ENCODE measurements at places on chromosomes 6 and 20.

DNA sequence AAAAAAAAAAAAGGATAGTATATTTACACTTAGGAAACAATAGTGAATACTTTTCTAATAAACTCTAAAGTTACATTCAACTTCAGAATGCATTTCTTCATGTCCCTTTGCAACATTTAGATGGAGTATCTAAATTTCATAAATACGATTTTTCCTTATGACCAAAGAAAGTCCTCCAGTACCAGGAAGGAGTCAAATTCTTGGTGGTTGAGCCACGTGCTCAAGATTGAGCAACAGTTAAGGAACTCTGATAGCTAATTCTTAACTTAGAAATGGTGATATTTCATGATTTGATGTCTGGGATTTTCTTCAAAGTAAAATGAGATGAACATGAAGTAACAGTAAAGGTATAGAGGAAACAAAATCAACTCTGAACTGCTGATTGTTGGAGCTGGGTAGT is 92.7 kb downstream of the SASH1 start:
- DNase-seq: no peak

- DNase-seq: no peak
Observed at GRCh38 chr6:87879132-87879861, 168.3 kb upstream of the SPACA1 start.

GRCh38 chr6:30719356-30719755 is 796 bp upstream of the TUBB start:
- DNase-seq: peak; percentile 37

DNA sequence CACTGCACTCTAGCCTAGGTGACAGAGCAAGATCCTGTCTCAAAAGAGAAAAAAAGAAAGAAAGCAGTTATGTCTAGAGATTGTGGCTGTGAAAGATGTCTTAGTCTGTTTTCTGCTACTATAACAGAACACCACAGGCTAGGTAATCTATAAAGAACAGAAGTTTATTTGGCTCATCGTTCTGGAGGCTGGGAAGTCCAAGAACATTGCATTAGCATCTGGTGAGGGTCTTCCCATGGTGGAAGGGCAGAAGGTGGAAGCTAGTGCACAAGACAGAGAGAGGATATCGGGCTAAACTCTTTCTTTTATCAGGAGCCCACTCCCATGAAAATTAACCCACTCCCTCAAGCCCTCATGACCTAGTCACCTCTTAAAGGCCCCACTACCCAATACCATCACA is 16.2 kb upstream of the RALY start:
- DNase-seq: no peak

- DNase-seq: no peak
Observed at GRCh38 chr20:48875233-48875913, 46.1 kb upstream of the ARFGEF2 start.

- DNase-seq: no peak
Observed at GRCh38 chr6:167140589-167141474, 16.9 kb downstream of the GPR31 start.

GRCh38 chr6:12163744-12164507 is 126.2 kb upstream of the EDN1 start:
- no peak for DNase-seq

DNA sequence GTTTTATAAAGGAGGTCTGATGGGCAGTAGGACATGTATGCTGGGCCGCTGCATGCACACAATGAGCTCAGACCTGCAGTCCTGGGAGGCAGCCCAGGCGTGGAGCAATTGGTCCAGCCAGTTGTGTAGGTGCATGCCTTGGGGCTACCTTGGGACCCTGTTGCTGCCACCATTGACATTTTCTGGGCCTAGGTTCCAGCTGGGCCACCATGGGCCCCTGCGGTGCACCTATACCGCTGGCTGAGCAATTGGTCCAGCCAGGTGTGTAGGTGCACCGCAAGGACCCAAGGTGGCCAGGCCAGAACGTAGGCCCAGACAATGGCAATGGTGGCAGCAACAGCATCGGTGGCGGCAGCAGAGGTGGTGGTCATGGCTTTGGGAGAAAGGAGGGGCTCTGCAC is 143.9 kb downstream of the PXDC1 start:
- DNase-seq: no peak

DNA sequence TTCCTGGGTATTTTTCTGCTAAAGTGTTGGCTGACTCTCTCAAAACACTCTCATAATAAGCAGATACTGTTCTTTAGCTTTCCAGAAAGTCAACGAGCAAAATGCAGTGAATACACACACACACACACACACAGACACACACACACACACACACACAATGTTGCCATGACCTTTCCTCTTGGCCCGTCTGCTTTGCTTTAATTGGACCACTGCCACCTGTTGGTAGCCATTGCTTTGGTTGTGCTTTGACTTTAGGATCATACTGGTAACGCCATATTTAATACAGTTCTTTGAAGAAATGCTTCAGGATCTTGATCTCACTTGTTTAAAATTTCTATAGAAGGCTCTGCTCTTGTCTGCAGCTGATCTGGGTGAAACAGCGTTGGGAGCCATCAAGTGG is 4.4 kb downstream of the FIG4 start:
- DNase-seq: no peak

GRCh38 chr20:15627501-15627903 is 945.7 kb downstream of the KIF16B start:
- DNase-seq: no peak

- DNase-seq: no peak
Observed at GRCh38 chr6:113363866-113364265, 493.3 kb upstream of the MARCKS start.

DNA sequence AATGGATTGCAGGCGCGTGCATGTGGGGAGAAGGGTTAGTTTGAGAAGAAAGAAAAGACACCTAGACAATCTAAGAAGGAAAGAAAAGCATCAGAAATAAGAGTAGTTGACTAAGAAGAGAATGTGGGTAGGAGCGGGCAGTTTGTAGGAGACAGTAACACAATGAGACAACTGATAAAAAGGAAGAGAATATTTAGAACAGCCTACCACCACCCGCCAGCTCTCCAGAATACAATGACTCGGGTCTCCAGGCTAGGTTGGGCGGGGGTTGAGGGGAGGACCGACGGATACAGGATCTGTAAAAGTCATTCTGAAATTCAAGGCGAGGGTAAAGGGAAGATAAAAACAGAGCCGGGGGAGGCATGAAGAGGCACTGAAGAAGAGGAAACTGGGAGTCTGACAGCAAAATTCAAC is 712 bp downstream of the ABHD16A start:
- peak; percentile 47 for DNase-seq

DNA sequence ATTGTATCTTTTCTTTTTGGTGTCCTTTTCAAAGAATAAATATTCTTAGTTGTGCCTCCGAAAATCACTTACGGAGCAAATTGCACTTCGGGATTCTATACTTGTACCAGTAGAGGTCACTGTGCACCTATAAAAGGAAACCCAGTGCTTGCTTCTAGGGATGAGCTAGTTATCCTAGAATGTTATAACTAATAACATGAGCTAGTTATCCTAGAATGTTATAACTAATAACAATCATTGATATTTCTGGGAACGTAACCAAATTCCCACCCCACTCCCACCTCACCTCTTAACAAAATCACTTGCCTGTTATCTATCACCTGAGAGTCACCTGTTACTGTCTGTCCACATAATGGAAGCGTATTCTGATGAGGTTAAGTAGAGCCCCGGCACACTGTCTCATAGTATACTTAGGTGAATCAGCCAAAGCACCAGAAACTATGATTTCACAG is 126.9 kb upstream of the TIAM2 start:
- DNase-seq: peak; percentile 46

DNA sequence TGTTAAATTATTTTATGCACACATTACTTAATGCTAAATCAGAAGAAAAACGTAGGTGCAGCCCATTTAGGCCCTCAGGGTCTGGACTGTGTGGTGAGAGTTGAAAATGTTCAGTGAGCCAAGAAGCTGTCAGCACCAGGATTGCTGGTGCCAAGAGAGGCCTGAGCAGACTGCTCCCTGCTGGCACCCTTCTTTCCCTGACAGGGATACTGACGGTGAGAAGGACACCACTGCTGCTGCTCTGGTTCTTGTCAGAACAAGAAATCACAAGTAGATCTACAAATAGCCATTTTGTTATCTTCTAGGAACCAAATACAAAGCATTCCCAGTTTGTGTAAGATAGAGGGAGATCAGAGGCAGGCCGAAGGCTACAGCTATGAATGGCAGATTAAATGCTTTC is 48.7 kb upstream of the CRISP1 start:
- DNase-seq: peak; percentile 22

- DNase-seq: peak; percentile 6
Observed at GRCh38 chr6:30169658-30170614, 6.6 kb downstream of the TRIM15 start.

GRCh38 chr20:22339091-22339881 is 245.1 kb downstream of the FOXA2 start:
- peak; percentile 69 for DNase-seq

GRCh38 chr6:81734500-81735150 is 17.9 kb downstream of the TENT5A start:
- no peak for DNase-seq

DNA sequence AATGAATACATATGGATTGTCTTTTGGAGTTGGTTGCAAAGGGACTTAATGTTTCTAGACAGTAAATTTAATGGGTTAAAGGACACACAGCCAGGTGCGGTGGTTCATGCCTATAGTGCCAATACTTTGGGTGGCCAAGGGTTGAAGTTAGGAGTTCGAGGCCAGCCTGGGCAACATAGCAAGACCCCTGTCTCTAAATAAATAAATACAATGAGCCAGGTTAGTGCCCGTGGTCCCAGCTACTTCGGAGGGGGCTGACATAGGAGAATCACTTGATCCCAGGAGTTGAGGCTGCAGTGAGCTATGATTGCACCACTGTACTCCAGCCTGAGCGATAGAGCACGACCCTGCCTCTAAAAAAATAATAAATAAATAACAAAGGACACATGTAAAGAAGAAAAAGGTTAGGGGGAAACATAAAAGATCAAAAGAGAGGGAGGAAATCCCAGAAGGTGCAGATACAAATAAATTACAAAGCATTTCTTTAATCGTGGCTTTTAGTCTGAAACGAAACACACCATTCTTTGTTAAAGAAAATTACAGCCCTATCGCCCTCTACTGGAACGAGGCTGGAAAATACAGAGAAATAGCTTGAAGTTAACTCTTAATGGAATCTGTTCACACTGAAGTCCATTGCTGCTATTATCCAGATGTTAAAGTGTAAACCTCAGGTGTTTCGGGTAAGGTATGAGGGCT is 42.6 kb upstream of the SCML4 start:
- DNase-seq: peak; percentile 6

DNA sequence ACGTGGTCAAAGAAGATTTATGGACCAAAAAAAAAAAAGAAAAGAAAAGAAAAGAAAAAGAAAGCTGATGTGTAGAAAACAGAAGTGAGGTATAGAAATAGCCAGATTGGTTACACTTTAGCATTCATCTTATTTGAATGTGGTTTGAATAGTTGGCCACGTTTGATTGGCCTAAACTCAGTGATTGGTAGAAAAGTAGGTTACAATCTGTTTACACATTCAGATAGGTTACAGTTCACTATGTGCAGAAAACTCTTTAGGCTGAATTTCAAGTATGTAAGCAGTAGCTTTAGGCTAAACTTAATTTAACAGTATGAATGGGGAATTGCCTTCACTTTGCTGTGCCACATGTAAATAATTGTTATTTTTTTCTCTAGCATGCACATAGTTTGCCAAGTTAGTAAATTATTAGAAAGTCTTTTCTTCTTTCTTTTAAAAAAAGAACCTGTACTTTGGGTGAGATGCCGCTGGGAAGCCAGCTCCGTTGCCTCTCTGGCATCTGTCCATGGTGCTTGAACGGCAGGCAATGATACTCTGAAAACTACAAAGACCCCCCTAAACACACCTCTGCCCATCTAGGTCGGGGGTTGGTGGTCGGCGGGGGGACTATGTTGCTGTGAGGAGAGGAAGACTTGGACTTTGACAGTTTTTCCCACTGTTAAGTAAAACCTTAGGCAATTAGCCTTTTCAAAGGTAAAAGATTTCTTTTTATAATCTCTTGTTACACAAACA is 173.0 kb downstream of the AIG1 start:
- DNase-seq: peak; percentile 4

- DNase-seq: no peak
Observed at GRCh38 chr6:159679091-159680077, 13.7 kb downstream of the SOD2 start.

- DNase-seq: no peak
Observed at GRCh38 chr6:28462401-28462800, 19.1 kb upstream of the ZSCAN23 start.

DNA sequence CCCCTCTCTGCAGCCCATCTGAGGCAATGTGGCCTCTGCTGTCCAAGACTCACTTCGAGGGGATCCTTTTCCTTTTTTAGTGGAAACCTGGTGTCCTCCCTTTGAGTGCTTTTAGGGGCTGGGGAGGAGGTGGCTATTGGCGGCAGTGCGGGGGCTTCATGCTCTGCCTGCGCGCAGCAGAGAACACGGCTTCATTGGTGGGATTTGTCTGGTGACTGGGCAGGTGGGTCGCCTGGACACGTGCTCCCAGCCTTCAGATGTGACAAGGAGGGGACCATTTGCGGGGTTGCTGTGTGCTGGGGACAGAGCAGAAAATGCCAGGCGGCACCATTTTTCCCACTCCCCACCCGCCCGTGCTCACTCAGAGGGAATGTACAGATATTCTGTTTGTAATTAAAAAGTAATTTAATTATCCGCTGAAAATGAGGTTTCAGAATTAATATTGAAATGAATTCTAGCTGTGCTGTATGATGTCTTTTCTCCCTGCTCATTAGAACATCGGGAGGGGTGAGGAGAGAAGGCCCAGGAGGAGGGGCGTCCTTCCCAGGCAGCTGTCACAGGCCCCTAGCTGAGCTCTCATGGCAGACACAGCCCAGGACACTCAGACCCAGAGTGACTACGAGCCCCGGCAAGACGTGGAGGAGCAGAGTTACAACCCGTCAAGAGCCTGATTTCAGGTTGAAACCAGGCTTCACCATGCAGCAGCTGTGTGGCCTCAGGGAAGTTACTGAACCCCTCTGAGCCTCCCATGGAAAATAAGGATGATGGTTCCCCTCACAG is 417.2 kb upstream of the SULF2 start:
- no peak for DNase-seq

GRCh38 chr6:57265755-57266221 is 43.7 kb upstream of the RAB23 start:
- no peak for DNase-seq

GRCh38 chr6:2795956-2796355 is 30.8 kb downstream of the WRNIP1 start:
- no peak for DNase-seq

GRCh38 chr6:18019539-18020534 is 32.4 kb upstream of the KIF13A start:
- no peak for DNase-seq

DNA sequence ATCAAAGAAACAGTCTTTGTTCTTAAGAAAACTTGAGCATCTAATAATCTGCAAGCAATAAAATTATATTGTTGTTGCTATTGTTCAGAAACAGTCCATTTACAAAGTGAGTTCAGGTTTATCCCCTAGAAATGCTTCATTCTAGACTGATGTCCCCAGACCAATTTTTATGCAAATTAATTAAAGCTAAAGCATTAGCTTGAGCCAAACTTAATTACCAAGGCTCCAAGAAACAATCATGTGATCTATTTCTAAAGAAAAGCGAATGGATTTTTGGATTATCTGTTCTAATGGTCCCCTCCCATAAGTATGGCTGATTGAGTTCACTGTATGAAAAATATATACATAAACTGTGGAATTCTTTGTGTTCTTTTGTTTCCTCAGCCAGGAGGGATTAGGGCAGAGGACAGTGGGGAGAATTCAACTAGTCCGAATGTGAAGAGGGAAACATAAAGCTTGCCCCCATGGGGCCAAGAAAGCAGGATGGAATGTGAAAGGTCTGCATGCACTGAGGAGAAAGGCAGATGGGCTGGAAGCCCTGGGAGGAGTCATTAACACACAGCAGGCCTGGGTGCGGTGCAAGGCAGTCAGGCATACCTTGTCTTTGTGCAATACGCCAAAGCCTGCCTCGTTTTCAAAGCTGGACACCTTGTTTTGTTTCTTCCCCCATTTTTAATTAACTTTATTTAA is 597.1 kb downstream of the KIF16B start:
- no peak for DNase-seq
